ENCODE measurements at places on chromosomes 5 and 9.

DNA sequence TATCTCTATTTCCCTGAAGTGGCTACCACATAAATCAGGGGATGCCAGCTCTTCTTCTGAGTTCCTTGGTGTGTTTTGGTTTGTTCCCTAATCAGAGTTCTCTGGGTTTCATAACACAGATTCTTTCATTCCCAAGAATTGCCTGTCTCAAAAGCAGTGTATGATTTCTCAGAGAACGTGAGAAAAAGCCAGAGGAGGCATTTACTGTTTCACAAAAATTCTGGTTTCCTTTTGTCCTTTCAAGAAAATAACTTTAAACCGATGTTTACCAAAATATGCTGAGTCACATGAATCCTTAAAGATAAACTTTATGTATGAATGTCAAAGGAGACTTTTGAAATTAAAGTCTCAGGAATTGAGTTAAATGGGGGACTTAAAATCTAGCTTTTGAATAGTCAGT is 314.3 kb downstream of the EBF1 start:
- peak; percentile 69 for DNase-seq

DNA sequence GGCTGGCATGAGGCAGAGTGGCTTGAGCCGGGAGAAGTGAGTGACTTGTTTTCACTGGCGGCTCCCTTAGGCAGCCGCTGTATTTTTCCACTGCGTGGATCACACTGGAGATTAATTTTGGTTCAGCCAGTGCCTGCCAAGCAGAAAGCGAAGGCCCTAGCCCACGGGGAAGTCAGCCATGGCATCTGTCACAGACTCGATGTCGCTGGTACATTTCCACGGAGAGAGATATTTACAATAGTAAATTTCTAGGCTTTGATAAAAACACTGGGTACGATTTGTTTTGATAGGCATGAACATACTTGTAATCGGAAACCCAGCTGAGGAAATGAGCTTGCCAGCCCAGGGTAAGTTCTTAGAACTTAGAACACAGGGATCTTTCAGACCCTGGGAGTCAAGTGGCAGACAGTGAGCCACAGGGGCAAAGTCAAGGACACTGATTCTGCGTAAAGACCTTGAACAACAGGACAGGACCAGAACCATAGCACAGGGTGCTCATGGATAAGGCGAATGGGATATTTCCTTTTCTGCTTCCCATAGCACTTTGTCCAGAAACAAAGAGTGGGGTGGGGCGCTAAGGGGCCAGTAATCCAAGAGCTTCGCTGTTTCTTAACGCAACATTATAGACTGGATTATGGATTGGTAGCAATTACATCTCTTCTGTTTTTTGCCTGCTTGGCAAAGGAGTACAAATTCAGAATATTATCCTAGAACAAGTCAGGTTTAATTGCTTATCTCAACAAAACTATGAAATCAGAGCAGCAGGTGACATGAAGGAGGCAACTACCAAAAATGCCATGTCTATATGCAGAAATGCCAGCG is 4.5 kb downstream of the DUSP1 start:
- peak; percentile 95 for DNase-seq

GRCh38 chr9:12231832-12232231 is 461.4 kb upstream of the TYRP1 start:
- DNase-seq: no peak

- no peak for DNase-seq
These were observed 287.2 kb downstream of the TMEM232 start for GRCh38 chr5:110439296-110439695.

DNA sequence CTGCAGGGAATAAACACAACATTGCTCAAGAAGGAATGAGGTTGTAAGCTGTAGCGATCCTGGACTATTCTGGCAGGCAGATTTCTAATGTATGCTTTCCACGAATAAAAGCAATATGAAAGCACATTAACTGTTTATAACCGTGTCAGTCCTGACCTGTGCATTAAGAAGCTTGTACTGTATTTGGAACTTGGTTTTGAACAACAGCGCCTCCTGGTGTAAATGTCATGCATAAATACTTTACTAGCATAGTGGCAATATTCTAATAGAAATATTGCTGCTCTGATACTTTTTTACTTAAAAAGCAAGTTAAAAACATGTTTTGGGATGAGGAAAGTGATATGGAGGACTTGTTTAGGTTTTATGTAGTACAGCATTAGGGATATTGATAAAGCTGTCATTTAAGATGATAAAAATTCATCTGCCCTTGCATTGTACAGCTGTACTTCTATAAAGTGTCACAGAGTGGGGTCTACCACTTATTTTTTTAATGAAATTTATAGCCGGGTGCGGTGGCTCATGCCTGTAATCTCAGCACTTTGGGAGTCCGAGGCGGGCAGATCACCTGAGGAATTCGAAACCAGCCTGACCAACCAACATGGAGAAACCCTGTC is 70.7 kb upstream of the GNE start:
- peak; percentile 84 for DNase-seq

DNA sequence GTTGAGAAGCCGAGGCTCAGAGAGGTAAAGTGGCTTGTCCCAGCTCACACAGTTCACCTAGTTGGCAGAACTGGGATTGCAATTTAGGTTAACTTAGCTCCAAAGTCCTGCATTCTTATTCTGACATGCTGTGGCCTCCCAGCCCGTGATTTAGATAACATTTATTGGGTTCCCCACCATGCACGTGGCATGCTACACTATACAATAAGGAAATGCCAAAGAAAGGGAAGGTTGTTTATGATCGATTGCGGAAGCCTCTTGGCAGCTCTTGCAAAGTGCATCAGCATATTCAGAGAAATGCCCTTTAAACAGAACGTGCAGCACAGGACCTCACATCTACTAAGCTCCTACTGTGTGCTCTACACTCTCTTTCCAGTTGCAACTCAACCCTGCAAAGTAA is 3.2 kb downstream of the NEURL1B start:
- DNase-seq: no peak

DNA sequence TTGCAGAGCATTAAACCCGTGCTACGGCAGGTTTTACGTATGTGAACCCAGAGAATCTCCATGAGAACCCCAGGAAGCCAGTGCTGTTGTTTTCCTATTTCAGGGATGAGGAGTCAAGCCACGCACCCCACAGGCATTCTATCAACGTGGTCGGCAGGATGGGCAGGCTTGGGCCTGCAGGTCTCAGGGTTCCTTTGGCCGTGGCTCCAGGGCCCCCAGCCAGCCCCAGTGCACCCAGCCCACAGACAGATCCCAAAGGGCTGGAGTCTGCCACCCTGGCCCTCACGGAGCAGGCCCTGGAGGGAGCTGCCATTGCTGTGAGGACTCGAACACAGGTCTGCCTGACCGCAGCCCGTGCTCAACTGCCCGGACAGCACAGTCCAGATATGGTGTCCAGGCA is 77.1 kb upstream of the STXBP1 start:
- no peak for DNase-seq

DNA sequence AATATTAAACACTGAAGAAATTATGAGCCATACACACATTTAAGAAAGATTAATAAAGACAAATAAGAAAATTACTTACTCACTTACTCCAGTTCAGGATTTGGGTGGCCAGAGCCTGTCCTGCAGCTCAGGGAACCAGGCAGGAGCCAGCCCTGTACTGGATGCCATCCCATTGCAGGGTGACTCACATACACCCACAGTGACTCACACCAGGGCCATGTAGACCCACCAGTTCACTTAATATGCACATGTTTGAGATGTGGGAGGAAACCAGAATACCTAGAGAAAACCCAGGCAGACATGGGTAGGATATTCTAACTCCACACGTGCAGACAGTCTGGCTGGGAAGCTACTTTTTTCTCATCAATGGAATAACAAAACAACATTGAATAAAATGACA is 49.6 kb upstream of the ADRB2 start:
- DNase-seq: no peak

GRCh38 chr9:30630459-30630858 is 1754.0 kb upstream of the ACO1 start:
- DNase-seq: no peak

Measured in fibroblast of villous mesenchyme (primary cell).